ENCODE measurements at places on chromosomes 11 and 22.

- no peak for DNase-seq
Observed at GRCh38 chr11:100638648-100639047, 48.4 kb upstream of the ARHGAP42 start.

GRCh38 chr22:39722501-39722900 is 151.9 kb downstream of the CACNA1I start:
- no peak for DNase-seq

DNA sequence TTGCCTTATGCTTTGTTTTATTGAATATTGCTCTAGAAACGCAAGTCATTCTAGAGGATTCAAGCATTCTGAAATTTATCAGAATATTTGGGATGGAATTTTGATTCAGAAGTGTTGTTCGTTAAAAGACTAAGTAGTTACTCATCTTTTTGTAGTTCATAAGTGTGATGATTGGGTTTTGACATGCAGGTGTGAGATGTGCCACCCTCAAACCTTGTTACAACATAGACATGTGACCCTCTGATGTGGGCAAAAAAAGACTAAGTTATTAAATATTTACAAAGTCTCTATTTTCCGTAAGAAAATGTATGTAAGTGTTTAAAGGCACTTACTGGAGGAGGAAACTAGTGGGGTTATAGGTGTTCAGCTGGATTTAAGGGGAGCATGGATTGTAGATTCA is 8.9 kb downstream of the YWHAH start:
- DNase-seq: no peak

DNA sequence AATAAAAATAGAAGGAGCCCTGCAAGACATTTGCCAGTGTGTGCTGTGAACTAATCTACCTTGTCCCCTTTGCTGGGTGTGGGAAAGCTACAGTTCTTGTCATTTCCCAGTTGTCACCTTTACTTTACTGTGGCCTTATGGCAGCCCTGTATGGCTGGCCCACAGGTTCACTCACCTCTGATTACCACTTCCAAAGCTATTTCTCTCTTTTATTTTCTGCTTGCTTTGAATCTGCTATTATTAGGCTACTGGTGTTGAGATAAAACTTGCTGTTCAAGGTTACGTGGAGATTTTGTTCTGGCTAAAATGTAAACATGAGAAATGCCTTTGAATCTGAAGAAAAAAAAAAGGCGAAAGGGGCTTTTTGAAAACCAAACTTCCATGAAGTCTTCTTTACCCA is 9.6 kb upstream of the CABP2 start:
- DNase-seq: no peak

- DNase-seq: no peak
Observed at GRCh38 chr11:128598096-128598495, 10.7 kb upstream of the ETS1 start.
